Activated CD4-positive, CD25-positive, alpha-beta regulatory T cell (primary cell): ENCODE measurements at places on chromosomes 12 and 14.

DNA sequence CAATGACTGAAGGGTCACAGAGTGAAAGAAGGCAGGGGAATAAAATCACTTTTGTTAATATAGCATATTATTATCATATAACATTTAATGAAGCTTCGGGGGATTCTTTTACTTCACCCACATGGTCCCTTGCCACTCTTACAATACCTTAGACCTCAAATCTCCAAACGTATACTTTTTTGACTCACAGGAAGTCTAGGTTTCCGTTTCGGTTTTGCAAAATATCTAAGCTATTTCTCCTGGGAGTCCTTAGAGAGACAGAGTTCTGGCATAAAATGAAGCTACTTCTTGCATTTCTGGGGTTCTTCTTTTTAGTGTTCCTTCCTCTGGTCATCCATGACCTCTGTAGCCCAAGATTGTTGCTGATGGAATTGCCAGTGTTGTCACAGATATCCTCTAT lies 590.5 kb upstream of the ATP2B1 start:
- no peak for DNase-seq

- no peak for DNase-seq
Observed at GRCh38 chr12:124687917-124688316, 120.5 kb upstream of the NCOR2 start.

DNA sequence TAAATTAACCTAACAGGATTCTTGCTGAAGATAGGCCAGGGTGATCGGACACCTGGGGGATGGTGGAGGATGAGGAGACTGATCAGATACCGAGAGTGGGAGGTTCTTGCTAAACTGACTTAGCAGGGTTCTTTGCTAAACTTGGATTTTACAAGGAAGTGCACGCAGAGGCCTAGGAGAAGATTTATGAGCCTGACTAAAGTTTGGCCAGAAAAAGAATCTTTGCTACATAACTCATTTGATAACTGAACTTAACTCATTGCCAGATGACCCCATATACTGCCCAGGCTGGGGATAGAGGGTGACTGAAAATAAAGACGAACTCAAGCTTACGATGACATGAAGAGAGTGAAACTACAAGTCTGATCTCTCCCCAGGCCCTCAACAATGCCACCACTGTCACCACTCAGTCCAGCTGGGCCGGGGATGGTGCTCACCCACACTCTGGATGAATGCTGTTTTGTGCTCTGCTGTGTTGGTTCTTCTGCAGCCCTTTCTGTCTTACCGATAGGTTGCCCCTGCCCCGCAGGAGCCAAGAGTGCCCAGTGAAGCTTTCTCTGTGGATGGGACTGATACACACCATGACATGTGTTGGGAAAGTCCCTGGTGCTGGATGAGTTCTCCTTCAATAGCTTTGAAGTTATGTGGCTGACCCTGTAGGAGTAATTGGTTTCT lies 29.0 kb downstream of the PPFIBP1 start:
- DNase-seq, result no peak

- DNase-seq, result no peak
Observed at GRCh38 chr14:66496188-66496807, 10.1 kb downstream of the CCDC196 start.

GRCh38 chr12:92519284-92519683 lies 183.5 kb upstream of the PLEKHG7 start:
- no peak for DNase-seq

DNA sequence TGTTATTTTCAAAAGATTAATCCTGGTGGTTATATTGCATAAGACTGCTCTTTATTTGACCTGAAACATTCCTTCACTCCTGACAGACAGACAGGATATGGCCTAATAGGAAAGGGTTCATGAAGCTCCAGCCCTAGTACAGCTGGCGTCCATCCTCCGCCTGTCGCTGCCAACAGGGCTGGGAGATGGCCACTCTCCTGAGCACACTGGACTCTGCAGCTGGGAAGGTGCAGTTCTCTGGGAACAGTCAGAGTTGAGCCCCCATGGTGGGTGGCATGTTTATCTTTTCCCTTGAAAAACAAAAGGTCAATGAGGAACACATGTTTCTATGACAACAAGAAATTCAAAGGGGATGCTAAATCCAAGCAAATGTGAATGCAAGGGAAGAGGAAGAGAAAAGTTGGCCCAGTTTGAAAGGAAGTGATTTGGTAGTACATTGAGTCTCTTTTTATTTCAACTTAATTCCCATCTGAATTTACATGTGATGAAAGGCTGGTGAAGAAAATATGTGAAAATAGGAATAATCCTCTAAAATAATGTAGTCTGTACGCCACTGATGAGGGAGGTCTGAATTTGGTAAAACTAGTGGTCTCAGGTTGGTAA lies 89.9 kb upstream of the DCN start:
- DNase-seq, result no peak
